Epithelial cell of proximal tubule (primary cell): ENCODE measurements at places on chromosomes 16 and 17. TPM values are rescaled to one million over a fixed set of nuclear protein-coding genes. Genes with fewer than 3 reads are reported as not detected.

OR1F1 gene
- total RNA-seq = 0.52 TPM in 1 of 2 replicates, not detected in the other

RAB11FIP4 gene
- 9.1 and 15.1 TPM in 2 replicates for total RNA-seq

P2RX1 gene
- not detected in 2 replicates for total RNA-seq

G6PC1 gene
- total RNA-seq = not detected in 2 replicates

PPP1R1B gene
- not detected in 2 replicates for total RNA-seq

FAM20A gene
- not detected in 2 replicates for total RNA-seq

APOH gene
- not detected in 2 replicates for total RNA-seq

KRTAP4-4 gene
- not detected in 2 replicates for total RNA-seq

KRT39 gene
- not detected in 2 replicates for total RNA-seq

TCAP gene
- total RNA-seq = 0.07 TPM in 1 of 2 replicates, not detected in the other

CCL4 gene
- total RNA-seq = 0.40 TPM in 1 of 2 replicates, not detected in the other

ZP2 gene
- total RNA-seq = not detected in 2 replicates

CXCL16 gene
- 19.0 and 32.3 TPM in 2 replicates for total RNA-seq

ARMC7 gene
- 8.5 and 12.3 TPM in 2 replicates for total RNA-seq

TBC1D3D gene
- total RNA-seq = not detected in 2 replicates

PYDC1 gene
- total RNA-seq = not detected in 2 replicates

HOXB3 gene
- total RNA-seq = 22.6 and 49.9 TPM in 2 replicates

TPSAB1 gene
- not detected in 2 replicates for total RNA-seq

DDX52 gene
- 34.5 and 40.2 TPM in 2 replicates for total RNA-seq

MYH10 gene
- 62.9 and 71.1 TPM in 2 replicates for total RNA-seq

RPL38 gene
- 617 and 721 TPM in 2 replicates for total RNA-seq

LITAFD gene
- not detected in 2 replicates for total RNA-seq

CCL2 gene
- 4.7 and 35.7 TPM in 2 replicates for total RNA-seq

SMPD3 gene
- 0.07 TPM in 1 of 2 replicates, not detected in the other for total RNA-seq

DOC2B gene
- total RNA-seq = 18.1 and 29.7 TPM in 2 replicates

CD300E gene
- not detected in 2 replicates for total RNA-seq

CYGB gene
- total RNA-seq = 10.2 and 49.9 TPM in 2 replicates

GPR179 gene
- not detected in 2 replicates for total RNA-seq

SPATA2L gene
- total RNA-seq = 16.5 and 39.3 TPM in 2 replicates

MYCBPAP gene
- 0.58 TPM in 1 of 2 replicates, not detected in the other for total RNA-seq

C16orf54 gene
- total RNA-seq = not detected in 2 replicates

SLC16A6 gene
- 0.07 TPM in 1 of 2 replicates, not detected in the other for total RNA-seq

VAT1L gene
- 0.29 and 0.92 TPM in 2 replicates for total RNA-seq

AIPL1 gene
- total RNA-seq = not detected in 2 replicates

YBX2 gene
- 0.14 and 0.35 TPM in 2 replicates for total RNA-seq

ANKFN1 gene
- total RNA-seq = not detected in 2 replicates

RNF43 gene
- 0.22 and 1.7 TPM in 2 replicates for total RNA-seq

TBC1D3 gene
- not detected in 2 replicates for total RNA-seq

ZNF48 gene
- 12.6 and 15.6 TPM in 2 replicates for total RNA-seq

TBX2 gene
- 1.7 and 2.2 TPM in 2 replicates for total RNA-seq

SPATA20 gene
- total RNA-seq = 45.5 and 70.2 TPM in 2 replicates

ACAP1 gene
- total RNA-seq = 0.81 and 1.4 TPM in 2 replicates

DHX40 gene
- 26.5 and 39.7 TPM in 2 replicates for total RNA-seq

PITPNM3 gene
- total RNA-seq = 0.65 and 1.3 TPM in 2 replicates

CES3 gene
- 0.75 TPM in 1 of 2 replicates, not detected in the other for total RNA-seq

HBA1 gene
- total RNA-seq = not detected in 2 replicates

PRAC2 gene
- total RNA-seq = not detected in 2 replicates

STUB1 gene
- total RNA-seq = 158 and 202 TPM in 2 replicates

SLC38A7 gene
- total RNA-seq = 9.5 and 12.0 TPM in 2 replicates

CCL4L2 gene
- not detected in 2 replicates for total RNA-seq

IL4R gene
- total RNA-seq = 33.7 and 36.8 TPM in 2 replicates

PDILT gene
- not detected in 2 replicates for total RNA-seq

KRT24 gene
- not detected in 2 replicates for total RNA-seq

B4GALNT2 gene
- 0.94 and 1.6 TPM in 2 replicates for total RNA-seq

GPRC5B gene
- 9.9 and 11.4 TPM in 2 replicates for total RNA-seq

DNAAF8 gene
- total RNA-seq = 2.0 TPM in 1 of 2 replicates, not detected in the other

CX3CL1 gene
- total RNA-seq = 6.4 and 13.5 TPM in 2 replicates

HEATR9 gene
- total RNA-seq = not detected in 2 replicates
